Lung microvascular endothelial cell (primary cell): ENCODE measurements at places on chromosomes 2 and 18.

DNA sequence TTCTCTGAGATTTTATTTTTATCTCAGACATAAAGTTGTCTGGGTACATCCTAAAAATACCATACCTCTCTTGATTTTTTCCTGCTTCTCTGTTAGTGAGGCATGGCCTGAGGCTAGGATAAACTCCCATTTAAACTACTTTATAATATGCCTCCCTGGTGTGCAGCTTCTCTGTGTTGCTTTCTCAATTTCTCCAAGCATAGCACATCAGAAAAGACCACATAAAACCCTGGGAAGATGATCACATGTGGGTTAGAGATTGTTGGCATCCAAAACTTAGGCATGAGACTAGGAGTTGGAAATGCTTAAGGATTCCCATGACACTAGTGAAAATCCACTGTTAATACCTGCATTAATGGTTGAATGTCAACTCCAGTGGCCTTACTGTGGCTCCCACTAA, 254.6 kb downstream of the RND3 start:
- DNase-seq, result no peak

DNA sequence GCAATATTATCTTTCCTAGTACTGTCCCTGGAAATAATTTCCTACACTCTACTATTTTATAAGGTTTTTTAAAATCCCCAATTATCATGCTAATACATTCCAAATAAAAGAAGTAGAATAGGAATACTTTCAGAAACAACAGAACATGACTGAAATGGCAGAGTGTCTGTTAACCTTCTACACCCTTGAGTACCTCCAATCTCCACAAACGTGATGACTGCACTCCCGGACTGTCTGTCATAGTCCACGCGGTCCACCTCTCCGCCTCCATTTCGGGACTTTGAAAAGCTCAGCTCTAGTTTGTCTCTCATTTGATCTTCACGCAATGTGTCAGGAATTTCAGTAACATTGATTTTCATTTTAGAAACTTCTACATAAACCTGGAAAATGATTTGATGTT, 13.6 kb upstream of the RBM43 start:
- no peak for DNase-seq

- no peak for DNase-seq
These were observed 41.4 kb downstream of the RFX8 start for GRCh38 chr2:101433465-101433864.

GRCh38 chr2:105652014-105652796, 92.5 kb upstream of the NCK2 start:
- DNase-seq, result no peak

DNA sequence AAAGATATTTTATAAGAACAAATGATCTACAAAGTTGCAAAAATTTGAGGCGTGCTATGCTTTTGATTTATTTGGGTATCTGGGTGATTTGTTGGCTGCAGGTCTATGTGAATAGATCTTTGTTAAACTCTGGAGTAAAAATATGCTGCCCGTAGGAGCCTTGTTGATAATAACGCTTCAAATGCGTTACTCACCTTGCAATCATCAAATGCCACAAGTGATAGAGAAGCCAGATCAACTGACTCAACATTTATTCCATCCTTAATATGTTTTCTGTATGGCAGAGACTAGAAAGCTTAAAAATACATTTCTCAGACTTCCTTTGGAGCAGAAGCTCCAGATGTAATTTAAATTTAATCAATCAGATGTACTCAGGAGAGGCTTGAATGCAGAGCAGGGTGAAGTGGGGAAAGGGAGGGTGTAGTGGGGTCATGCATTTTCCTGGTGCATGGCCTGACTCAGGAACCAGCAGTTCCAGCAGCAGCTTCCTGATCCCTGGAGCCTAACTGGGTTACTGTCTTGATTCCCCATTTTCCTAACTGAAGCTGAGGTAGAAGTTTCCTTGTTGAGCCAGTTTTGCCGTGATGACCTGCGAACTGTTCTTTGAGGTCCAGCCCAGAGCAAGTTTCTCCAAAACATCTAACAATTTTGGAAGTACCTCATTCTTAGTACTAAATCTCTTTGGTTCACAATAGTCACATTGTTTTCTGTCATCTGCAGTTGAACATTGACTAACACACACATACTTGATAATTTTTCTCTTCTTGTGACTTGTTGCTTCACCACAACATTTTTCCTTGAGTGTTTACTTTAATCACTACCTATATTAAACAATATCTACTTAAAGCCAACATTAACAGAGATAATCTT, 284.7 kb upstream of the CWC22 start:
- DNase-seq, result no peak

- no peak for DNase-seq
These were observed 225.5 kb downstream of the DYSF start for GRCh38 chr2:71678874-71679273.

GRCh38 chr2:64062840-64063239, 43.6 kb upstream of the VPS54 start:
- peak; percentile 56 for DNase-seq

- no peak for DNase-seq
These were observed 144.4 kb downstream of the MBP start for GRCh38 chr18:76988031-76988826.

- no peak for DNase-seq
These were observed 400.6 kb upstream of the CHST9 start for GRCh38 chr18:27585602-27586173.

DNA sequence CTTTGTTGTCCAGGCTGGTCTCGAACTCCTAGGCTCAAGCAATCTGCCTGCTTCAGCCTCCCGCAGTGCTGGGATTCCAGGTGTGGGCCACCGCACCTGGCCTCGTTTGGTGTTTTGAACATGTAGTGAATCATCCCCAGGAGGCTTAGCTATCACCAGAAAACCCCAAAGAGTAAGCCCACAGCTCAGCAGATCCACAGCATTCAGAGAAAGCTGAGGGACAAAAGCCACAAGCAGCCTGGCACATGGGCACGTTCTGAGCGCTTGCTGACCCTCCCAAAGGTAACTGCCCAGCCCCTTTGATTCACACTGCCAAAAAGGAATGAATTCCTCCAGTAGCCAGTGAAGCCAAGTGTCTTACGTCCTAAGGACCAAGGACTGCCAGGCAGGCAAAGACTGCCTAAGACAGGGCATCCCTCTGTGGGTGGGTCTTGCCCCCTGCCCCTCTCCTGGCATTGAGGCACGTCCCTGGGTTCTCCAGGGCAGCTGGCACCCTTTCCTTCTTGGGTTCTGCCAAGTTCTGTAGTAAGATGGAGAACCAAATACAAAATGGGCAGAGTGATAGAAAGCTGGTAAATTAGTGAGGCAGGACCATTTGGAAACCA, 31.7 kb downstream of the MBP start:
- no peak for DNase-seq

GRCh38 chr2:96616128-96616527, 22.0 kb downstream of the KANSL3 start:
- DNase-seq, result no peak

- no peak for DNase-seq
These were observed 246.2 kb downstream of the SOCS6 start for GRCh38 chr18:70535041-70535440.

GRCh38 chr2:231318436-231318835, 77.1 kb upstream of the B3GNT7 start:
- no peak for DNase-seq

GRCh38 chr18:48053881-48054816, 123.7 kb upstream of the SMAD2 start:
- DNase-seq, result no peak

- DNase-seq, result no peak
These were observed 36.3 kb downstream of the STAT4 start for GRCh38 chr2:191114403-191114886.

- peak; percentile 99 for DNase-seq
These were observed 92.7 kb upstream of the PARD3B start for GRCh38 chr2:204452464-204453023.

- no peak for DNase-seq
These were observed 12.9 kb downstream of the ERFE start for GRCh38 chr2:238171575-238172187.

DNA sequence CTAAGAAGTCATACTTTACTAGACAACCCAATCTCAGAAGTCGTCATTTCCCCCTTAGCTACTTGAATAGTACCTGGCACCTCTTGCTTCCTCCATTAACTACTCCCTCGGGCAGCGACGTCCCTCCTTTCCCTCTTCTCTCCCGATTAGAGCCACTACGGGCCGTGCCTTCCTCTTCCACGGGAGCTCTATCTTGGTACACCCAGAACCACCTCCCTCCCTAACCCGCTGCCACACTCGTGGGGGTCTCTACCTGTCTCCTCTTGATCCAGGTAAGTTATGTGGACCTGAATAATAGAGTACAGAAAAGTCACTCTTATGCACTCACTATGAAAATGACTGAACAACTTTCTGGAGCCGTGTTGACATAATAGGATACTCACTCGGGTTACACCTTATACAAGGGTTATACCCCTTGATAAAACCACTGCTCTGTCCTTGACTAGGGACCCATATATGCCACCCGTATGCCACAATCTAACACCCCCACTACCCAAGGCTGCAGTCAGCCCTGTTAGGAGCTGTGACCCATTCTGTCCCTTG, 595 bp upstream of the HDHD2 start:
- peak; percentile 1 for DNase-seq

DNA sequence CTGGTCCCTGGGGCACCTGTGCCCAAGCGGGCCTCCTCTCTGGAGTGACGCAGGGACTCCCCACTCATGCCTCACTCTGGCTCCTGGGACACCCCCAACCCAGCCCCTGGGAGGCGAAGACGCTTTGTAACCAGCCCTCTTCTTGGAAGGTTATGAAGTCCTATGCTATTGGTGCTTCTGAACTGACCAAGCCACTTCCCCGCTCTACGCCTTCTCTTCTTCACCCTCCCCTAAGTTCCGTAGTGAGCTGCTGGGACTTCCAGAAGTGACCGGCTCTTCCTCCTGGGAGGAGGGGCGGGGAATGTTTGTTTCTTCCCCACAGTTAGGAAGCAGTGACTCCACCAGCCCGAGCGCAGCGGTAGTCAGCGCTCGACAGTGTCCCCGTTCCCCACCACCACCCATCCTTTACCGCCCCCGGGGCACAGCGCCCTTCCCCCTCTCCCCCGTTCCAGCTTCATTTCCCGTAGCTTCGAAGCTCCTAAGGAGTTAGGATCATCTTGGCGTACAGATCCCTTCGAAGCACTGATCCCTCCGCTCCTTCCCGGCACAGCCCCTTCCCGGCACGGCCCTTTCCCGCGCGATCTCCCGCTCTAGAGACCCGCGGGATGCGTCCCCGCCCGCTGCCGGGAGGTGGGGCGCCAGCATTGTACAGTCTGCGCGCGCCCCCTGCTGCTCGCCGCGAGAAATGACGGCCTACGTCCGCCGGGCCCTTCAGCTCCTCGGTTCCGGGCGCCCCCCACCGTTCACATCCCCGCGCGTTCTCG, 25.3 kb upstream of the NOTO start:
- DNase-seq, result peak; percentile 88

DNA sequence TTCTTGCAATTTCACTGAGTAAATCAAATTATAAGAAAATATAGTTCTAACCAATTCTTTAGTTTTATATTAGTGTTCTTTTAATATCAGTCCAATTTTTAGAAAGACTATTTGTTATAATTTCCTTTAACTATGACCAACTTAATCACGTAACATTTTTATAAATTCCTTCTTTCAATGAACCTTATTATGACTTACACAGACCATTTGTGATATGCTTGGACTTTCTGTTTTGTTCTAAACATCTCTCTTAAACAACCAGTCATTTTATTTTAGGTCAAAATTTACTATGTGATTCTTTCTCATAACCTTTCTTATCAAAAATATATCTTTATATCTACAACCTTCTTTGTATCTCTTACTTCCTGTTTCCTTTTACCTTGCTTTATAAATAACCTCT, 39.5 kb upstream of the DYNAP start:
- DNase-seq, result no peak

DNA sequence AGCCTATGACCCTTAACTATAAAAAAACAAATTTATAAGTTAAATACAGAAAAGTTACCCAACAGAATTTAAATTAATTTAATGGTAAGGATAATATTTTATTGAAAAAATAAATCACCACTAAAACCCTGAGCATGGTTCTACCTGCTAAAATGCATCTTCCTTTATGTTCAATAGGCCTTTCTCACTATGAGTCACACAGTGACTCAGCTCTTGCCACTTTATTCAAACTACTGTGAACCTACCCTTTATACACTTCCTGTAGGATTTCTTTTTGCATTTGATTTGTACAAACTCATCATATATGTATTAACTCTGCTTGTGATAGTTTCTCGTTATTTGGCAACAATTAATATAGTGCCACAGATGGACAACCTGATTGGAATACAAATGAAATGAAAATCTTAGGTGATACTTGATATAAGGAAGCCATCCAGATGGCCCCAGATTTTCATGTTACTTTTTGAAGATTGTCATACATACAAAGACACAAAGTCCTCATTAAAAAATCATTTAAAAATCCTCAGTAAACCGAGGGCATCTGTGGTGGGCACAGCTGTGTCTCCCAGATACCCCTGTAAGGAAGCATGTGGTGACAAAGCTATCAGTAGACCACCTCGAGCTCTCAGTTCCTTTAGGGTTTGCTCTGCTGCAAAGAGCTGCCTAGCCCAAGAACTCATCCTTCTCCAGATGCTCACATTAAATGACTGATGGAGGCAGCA, 55.2 kb upstream of the COBLL1 start:
- DNase-seq, result peak; percentile 59

DNA sequence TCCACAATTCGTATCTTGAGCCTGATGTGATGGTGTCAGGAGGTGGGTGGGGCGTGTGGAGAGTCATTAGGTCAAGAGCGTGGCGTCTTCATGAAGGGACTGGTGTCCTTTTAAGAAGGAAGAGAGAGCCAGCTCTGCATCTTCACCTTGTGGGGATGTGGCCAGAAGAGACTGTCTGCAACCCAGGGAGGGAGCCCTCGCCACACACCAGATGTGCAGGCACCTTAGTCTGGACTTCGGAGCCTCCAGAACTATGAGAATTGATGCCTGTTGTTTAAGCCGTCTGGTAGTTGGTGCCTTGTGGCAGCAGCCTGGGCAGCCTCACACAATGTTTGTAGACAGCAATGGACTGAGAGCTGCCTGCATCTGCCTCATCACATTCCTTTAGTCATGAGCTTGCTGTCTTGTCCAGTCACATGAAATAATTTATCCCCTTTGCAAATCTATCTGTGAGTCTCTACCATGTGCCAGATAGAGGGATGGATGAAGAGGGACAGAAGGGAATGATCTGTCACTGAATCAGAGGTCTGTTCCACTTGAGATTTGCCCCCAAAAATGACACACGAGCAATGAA, 61.0 kb downstream of the MYT1L start:
- DNase-seq, result no peak

DNA sequence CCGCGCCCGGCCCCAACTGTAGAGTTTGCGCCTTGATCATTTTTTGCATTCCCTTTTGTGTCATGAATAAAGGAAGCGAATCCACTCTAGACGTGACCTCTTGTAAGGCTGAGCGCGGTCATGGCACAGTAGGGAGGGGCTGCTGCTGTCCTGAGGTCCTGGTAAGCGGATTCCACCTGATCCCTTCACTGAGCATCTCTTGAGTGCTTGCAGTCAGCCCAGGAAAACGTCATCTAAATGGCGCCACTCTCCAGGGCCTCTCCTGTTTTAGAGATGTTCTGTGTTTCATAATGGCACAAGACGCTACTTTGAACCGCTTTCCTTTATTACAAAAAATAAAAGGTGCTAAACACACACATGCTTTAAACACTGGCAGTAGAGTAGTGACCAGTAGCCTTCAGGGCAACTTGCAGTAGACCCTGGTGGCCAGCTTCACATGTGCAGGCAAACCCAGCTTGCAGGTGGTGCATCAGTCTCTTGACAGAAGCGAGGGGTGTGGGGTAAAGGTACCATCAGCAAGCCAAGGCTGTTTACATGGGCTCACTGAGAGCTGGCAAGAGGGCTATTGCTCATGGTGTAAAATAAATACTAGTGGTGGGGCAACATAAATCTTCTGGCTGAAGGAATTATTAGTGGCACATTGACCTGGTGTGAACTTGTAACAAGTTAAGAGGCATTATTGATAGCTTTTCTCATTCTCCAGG, 43.0 kb upstream of the ACKR3 start:
- no peak for DNase-seq
